Activated CD4-positive, alpha-beta T cell treated with anti-CD3 and anti-CD28 coated beads for 36 hours (primary cell): ENCODE measurements at places on chromosomes 6 and 20. TPM values are rescaled to one million over a fixed set of nuclear protein-coding genes. Genes with fewer than 3 reads are reported as not detected.

DNA sequence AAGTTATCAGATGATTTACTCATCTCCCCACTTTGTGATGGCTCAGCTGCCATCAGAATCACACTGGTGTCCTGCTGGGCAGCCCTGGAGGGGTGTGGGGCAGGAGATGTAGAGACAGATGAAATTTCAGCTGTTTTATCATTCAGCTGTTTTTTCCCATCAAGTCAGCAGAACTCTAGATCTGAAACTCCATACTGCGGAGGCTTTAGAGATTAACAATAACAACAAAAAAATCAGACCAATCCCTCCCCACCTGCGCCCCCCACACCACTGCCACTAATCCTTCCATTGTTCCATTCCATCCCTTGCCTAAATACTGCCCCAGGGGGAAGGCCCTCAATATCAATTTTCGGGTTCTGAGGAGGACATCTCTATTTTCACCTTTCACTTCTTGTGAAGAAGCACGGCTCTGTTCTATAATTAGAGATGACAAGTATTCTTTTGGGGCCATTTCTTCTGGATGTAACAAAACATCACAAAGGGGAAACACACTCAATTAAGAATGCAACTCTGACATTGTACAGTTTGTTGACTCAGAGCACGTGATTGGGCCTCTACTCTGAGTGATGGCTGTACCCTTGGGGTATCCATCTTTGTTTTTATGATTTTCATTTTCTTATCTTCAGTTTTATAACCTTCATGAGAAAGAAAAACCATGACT, 396.3 kb downstream of the ZFAND3 start:
- H3K27ac ChIP-seq = no peak overlapping the region
- no peaks in the 10 kb centered on the region for H3K27me3 ChIP-seq
- DNase-seq = no peak
- H3K4me3 ChIP-seq = no peak overlapping the region
- H3K36me3 ChIP-seq = no peaks in the 10 kb centered on the region

- no peaks in the 10 kb centered on the region for H3K4me1 ChIP-seq
- no peaks in the 10 kb centered on the region for H3K36me3 ChIP-seq
- H3K27ac ChIP-seq = no peak overlapping the region
- no peaks in the 10 kb centered on the region for H3K27me3 ChIP-seq
These were observed 784.8 kb downstream of the EPHA7 start for GRCh38 chr6:92634561-92634960.

DNA sequence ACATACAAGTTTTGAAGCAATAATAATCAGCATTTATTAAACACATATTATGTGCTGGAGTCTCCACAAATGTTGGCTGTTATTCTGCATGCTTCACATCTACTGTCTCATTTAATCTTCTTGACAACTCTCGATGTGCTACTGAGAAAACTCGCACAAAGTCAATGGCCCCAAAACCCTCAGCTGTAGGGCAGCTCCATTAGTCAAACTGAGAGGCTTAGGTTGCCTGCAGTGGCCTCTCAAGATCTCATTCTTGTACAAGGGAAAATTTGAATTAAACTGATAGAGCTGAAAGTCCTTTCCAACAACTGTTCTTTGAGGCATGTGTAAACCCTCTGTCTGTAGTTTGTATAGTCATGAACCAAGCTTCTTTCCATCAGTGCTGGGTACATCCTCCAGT, 49.8 kb downstream of the MBOAT1 start:
- DNase-seq = no peak
- H3K27ac ChIP-seq = no peak overlapping the region
- no peaks in the 10 kb centered on the region for H3K27me3 ChIP-seq
- H3K36me3 ChIP-seq = peaks cover 11% of the 10 kb centered on the region
- no peaks in the 10 kb centered on the region for H3K4me1 ChIP-seq
- no peak overlapping the region for H3K4me3 ChIP-seq

DNA sequence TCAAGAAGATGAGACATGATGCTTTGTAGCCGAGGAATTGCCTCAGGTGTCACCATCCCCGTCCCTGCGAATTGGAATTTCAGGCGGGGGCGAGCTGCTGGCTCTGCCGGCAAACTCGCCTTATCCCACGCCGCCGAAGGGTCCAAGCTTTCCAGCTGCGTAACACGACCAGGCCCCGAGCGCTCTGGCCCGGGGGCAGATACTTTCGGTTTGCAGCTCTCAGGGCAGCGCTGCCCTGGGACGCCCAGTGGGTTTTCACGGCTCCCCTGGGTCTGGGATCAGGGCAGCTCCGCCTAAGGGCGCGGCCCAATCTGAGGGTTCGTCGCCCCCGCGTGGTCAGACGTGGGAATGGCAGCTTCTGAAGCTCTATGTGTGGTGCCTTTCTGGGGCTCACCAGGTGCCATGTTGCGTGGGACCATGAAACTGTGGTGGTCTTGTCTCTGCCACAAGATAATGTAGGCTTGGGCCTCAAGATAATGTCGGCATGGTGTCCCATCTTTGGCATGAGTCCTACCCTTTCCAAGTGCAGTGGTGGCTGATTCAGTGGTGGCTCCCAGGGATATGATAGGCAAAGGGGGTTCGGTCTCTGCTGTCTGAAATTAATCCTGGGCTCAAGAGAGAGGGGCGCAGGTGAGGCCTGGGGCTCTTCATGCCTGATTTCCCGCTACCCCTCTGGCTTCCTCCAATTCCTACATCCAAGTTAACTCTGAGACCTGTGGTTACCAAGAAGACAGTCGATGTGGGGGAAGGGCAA, 21.0 kb downstream of the PIGT start:
- H3K4me1 ChIP-seq = peaks cover 17% of the 10 kb centered on the region
- DNase-seq = peak; percentile 91
- H3K36me3 ChIP-seq = peaks cover 9% of the 10 kb centered on the region
- H3K27ac ChIP-seq = no peak overlapping the region

DNA sequence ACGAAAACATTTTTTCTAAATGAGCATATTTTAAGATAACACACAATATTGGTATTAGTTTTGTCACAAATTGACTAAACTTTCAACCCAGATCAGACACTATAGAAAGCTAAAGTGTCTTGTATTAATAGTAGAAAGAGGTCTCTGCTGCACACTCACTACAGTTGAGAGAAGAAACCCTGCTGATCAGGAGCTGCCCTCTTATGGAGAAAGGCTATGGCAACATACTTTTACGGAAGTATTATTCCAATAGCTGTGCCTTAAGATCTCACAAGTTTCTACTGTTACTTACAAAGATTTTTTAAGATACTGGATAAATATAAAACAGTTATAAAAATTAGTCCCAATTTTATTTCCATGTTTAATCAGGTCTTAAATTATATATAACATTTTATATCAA, 155.7 kb downstream of the RIMS1 start:
- DNase-seq = no peak
- H3K36me3 ChIP-seq = no peaks in the 10 kb centered on the region
- H3K4me1 ChIP-seq = no peaks in the 10 kb centered on the region
- H3K27ac ChIP-seq = no peak overlapping the region

GRCh38 chr6:90214461-90214860, 82.2 kb downstream of the BACH2 start:
- H3K4me1 ChIP-seq = peaks cover 47% of the 10 kb centered on the region
- DNase-seq = no peak
- H3K27ac ChIP-seq = peak overlapping the region; percentile 51
- no peaks in the 10 kb centered on the region for H3K27me3 ChIP-seq

KIAA0408 gene
- 2.7 TPM for total RNA-seq

SIRPD gene
- total RNA-seq = not detected

ZNF831 gene
- total RNA-seq = 7.0 TPM

- no peak overlapping the region for H3K4me3 ChIP-seq
- H3K36me3 ChIP-seq = no peaks in the 10 kb centered on the region
- no peak for DNase-seq
- peaks cover 20% of the 10 kb centered on the region for H3K27me3 ChIP-seq
- H3K27ac ChIP-seq = no peak overlapping the region
- no peaks in the 10 kb centered on the region for H3K4me1 ChIP-seq
These were observed 372.6 kb downstream of the QKI start for GRCh38 chr6:163786995-163787671.

GRCh38 chr6:25463441-25463840, 184.3 kb downstream of the CARMIL1 start:
- H3K4me1 ChIP-seq = no peaks in the 10 kb centered on the region
- H3K27ac ChIP-seq = no peak overlapping the region
- H3K27me3 ChIP-seq = no peaks in the 10 kb centered on the region
- DNase-seq = no peak
- H3K36me3 ChIP-seq = peaks cover 1% of the 10 kb centered on the region

GRCh38 chr6:154232013-154232910, 124.3 kb downstream of the IPCEF1 start:
- no peaks in the 10 kb centered on the region for H3K27me3 ChIP-seq
- no peak for DNase-seq
- peak overlapping the region; percentile 85 for H3K27ac ChIP-seq
- peaks cover 5% of the 10 kb centered on the region for H3K36me3 ChIP-seq
- H3K4me3 ChIP-seq = peak overlapping the region; percentile 64

GRCh38 chr6:14640631-14641030, 523.1 kb downstream of the CD83 start:
- H3K4me1 ChIP-seq = peaks cover 50% of the 10 kb centered on the region
- no peaks in the 10 kb centered on the region for H3K36me3 ChIP-seq

SPATA25 gene
- total RNA-seq = 1.0 TPM

- DNase-seq = no peak
- H3K27me3 ChIP-seq = peaks cover 19% of the 10 kb centered on the region
- H3K4me1 ChIP-seq = peaks cover 47% of the 10 kb centered on the region
- no peak overlapping the region for H3K27ac ChIP-seq
These were observed 29.7 kb downstream of the SLC12A5 start for GRCh38 chr20:46058599-46059281.

ANKEF1 gene
- 2.8 TPM for total RNA-seq

- peaks cover 59% of the 10 kb centered on the region for H3K27me3 ChIP-seq
- H3K27ac ChIP-seq = no peak overlapping the region
- no peak overlapping the region for H3K4me3 ChIP-seq
- DNase-seq = no peak
- no peaks in the 10 kb centered on the region for H3K36me3 ChIP-seq
These were observed 200.9 kb downstream of the MYLK4 start for GRCh38 chr6:2549834-2550233.

HLA-C gene
- total RNA-seq = 678 TPM

DNA sequence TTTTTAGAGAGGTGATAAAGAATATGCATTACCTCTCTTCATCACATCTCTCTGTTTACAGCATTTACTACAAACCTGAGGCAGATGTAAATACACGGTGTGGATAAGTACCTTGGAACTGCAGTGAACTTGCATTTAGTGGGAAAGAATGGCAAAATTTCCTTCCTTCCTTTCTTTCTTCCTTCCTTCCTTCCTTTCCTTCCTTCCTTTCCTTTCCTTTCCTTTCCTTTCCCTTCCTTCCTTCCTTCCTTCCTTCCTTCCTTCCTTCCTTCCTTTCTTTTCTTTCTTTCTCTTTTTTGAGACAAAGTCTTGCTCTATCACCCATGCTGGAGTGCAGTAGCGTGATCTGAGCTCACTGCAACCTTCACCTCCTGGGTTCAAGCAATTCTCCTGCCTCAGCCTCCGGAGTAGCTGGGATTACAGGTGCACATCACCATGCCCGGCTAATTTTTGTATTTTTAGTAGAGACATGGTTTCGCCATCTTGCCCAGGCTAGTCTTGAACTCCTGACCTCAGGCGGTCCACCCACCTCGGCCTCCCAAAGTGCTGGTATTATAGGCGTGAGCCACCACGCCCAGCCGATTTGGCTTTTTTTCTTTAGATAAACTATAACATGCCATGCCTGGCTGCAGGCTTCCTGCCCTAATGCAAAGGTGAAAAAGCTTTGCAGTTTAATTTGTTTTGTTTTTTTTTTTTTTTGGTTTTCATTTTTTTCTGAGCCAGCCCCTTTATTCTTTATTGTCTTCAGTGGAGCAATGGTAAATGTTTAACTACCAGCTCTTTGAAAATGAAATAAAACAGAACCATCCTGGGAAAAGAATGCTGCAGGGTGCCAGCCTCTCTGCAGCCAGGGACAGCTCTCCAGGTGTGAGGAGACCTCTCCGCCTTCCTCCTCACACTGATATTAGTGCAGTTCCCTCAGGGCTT, 64.2 kb upstream of the NEDD9 start:
- peaks cover 64% of the 10 kb centered on the region for H3K36me3 ChIP-seq
- no peaks in the 10 kb centered on the region for H3K27me3 ChIP-seq
- DNase-seq = no peak
- no peak overlapping the region for H3K4me3 ChIP-seq

GRCh38 chr6:134111726-134112125, 59.3 kb upstream of the SLC2A12 start:
- peaks cover 7% of the 10 kb centered on the region for H3K27me3 ChIP-seq
- peaks cover 3% of the 10 kb centered on the region for H3K4me1 ChIP-seq
- no peak overlapping the region for H3K4me3 ChIP-seq
- H3K36me3 ChIP-seq = no peaks in the 10 kb centered on the region
- DNase-seq = no peak

DNA sequence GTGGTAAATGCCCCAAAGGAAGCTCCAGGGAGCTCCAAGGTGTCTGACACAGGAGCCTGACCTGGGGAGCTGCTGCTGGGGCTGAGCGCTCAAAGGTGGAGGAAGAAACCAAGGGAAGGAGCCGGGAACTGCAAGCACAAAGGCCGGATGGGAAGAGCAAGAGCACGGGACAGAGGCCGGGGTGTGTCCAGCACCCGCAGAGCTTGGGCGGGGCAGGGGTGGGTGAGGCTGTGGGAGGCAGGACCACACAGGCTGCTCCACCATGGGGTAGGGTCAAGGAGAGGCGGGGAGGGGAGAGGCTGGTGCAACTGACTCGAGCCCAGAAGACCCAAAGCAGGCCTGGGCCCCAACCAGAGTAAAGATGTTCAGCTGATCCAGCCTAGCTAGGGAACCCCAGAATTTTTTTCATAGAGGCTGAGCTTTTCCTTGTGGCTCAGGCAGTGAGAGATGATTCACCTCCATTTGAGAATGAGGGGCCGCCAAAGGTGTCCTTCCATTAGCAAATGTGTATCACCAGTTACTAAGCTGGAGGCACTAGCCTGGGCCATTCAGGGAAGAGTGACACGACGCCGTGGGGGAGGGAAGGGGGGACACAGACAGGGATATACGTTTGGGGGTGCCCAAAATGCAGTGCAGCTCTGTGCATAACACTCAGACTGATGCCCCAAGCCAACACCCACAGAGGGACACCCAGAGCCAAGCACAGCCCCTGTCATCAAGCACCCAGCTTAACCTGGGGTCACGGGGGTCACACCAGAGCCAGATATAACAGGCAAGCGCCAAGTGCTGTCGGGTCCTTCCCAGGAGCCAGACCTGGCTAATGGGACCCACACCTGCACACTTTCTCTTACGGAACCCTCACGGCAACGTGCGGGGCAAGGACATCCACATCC, 21.3 kb upstream of the TLDC2 start:
- H3K36me3 ChIP-seq = no peaks in the 10 kb centered on the region
- no peak for DNase-seq
- H3K27me3 ChIP-seq = no peaks in the 10 kb centered on the region
- no peak overlapping the region for H3K27ac ChIP-seq
- no peak overlapping the region for H3K4me3 ChIP-seq

- DNase-seq = no peak
- H3K27ac ChIP-seq = no peak overlapping the region
- H3K4me1 ChIP-seq = peaks cover 9% of the 10 kb centered on the region
- H3K4me3 ChIP-seq = no peak overlapping the region
- peaks cover 8% of the 10 kb centered on the region for H3K36me3 ChIP-seq
- peaks cover 9% of the 10 kb centered on the region for H3K27me3 ChIP-seq
These were observed 497.8 kb upstream of the ARID1B start for GRCh38 chr6:156279261-156279969.

GRCh38 chr6:81890846-81891245, 138.4 kb upstream of the TENT5A start:
- H3K4me3 ChIP-seq = no peak overlapping the region
- H3K27ac ChIP-seq = no peak overlapping the region
- H3K27me3 ChIP-seq = no peaks in the 10 kb centered on the region
- no peak for DNase-seq
- H3K4me1 ChIP-seq = no peaks in the 10 kb centered on the region

GRCh38 chr6:35757456-35758123, 18.8 kb upstream of the CLPSL2 start:
- peaks cover 17% of the 10 kb centered on the region for H3K27me3 ChIP-seq
- no peaks in the 10 kb centered on the region for H3K36me3 ChIP-seq
- no peak overlapping the region for H3K27ac ChIP-seq
- DNase-seq = peak; percentile 33
- no peak overlapping the region for H3K4me3 ChIP-seq
- H3K4me1 ChIP-seq = no peaks in the 10 kb centered on the region
